Kidney (tissue), 22 donors: ENCODE measurements at places on chromosomes 12 and 14.

DNA sequence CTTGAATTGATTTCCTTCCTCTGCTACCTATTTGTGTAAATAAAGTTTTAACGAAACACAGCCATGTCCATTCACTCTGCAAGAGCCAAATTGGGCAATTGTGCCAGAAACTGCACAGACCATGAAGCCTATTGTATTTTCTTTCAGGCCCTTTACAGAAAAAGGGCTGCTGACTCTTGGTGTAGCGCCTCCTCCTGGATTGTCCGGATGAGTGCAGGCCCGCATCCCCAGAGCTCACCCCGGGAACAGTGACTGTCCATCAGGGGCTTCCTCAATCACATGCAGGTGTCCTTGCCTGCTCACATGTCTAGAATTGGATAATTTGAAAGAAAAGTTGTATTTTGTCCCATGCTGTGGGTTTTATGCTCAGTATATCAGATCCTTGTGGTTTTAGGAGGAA is 1282.2 kb downstream of the AACS start:
- no peak for DNase-seq
- no peak overlapping the region for H3K27ac ChIP-seq
- no peaks in the 10 kb centered on the region for H3K36me3 ChIP-seq
- no peak overlapping the region for H3K4me3 ChIP-seq
- no peaks in the 10 kb centered on the region for H3K4me1 ChIP-seq
- H3K27me3 ChIP-seq, result no peaks in the 10 kb centered on the region

GRCh38 chr14:75625034-75625433 is 35.6 kb downstream of the ERG28 start:
- peaks cover 6% of the 10 kb centered on the region for H3K4me1 ChIP-seq
- DNase-seq, result no peak
- no peak overlapping the region for H3K4me3 ChIP-seq
- H3K27me3 ChIP-seq, result no peaks in the 10 kb centered on the region

DNA sequence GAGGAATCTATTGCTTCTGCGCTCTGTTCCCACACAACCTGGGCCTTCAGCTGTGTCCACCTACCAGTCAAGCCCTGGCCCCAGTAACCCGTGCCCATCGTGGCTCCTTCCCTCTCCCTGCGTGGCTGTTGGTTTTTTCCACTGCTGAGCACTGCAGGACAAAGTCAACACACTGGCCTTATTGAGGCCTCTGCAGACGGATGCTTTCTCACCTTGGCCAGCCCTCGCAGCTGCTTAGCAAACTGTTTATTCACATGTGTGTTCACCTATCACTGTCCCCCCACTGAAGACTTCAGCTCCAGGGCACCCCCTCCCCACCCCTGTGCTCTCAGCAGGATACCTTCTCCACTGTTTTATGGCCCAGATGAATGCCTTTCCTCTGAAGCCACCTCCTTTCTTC is 12.8 kb upstream of the GPX2 start:
- no peaks in the 10 kb centered on the region for H3K27me3 ChIP-seq
- peaks cover 20% of the 10 kb centered on the region for H3K4me1 ChIP-seq
- H3K27ac ChIP-seq, result no peak overlapping the region
- no peak for DNase-seq
- H3K36me3 ChIP-seq, result peaks cover 5% of the 10 kb centered on the region

- H3K36me3 ChIP-seq, result no peaks in the 10 kb centered on the region
- no peak for DNase-seq
- H3K4me1 ChIP-seq, result peaks cover 9% of the 10 kb centered on the region
- H3K27ac ChIP-seq, result no peak overlapping the region
- H3K4me3 ChIP-seq, result no peak overlapping the region
Measured at GRCh38 chr14:74548881-74549280, 55.3 kb downstream of the ISCA2 start.

- no peaks in the 10 kb centered on the region for H3K27me3 ChIP-seq
- H3K4me1 ChIP-seq, result no peaks in the 10 kb centered on the region
- H3K36me3 ChIP-seq, result no peaks in the 10 kb centered on the region
- peak; percentile 51 for DNase-seq
- no peak overlapping the region for H3K27ac ChIP-seq
Measured at GRCh38 chr14:29905543-29905942, 22.1 kb downstream of the PRKD1 start.

GRCh38 chr12:97639702-97640101 is 177.1 kb downstream of the RMST start:
- H3K4me3 ChIP-seq, result no peak overlapping the region
- H3K27ac ChIP-seq, result no peak overlapping the region
- H3K4me1 ChIP-seq, result no peaks in the 10 kb centered on the region
- DNase-seq, result peak; percentile 12
- no peaks in the 10 kb centered on the region for H3K27me3 ChIP-seq

- no peak overlapping the region for H3K4me3 ChIP-seq
- no peaks in the 10 kb centered on the region for H3K4me1 ChIP-seq
- no peak for DNase-seq
Measured at GRCh38 chr12:54421175-54421878, 2.3 kb upstream of the ITGA5 start.

- H3K4me3 ChIP-seq, result no peak overlapping the region
- DNase-seq, result no peak
- no peak overlapping the region for H3K27ac ChIP-seq
- peaks cover 11% of the 10 kb centered on the region for H3K36me3 ChIP-seq
Measured at GRCh38 chr12:27304856-27305255, 27.8 kb upstream of the BMAL2 start.

GRCh38 chr12:124910561-124911478 is 3.6 kb downstream of the UBC start:
- H3K4me1 ChIP-seq, result peaks cover 22% of the 10 kb centered on the region
- peak overlapping the region; percentile 53 for H3K4me3 ChIP-seq
- H3K27me3 ChIP-seq, result no peaks in the 10 kb centered on the region
- no peak for DNase-seq
- peaks cover 12% of the 10 kb centered on the region for H3K36me3 ChIP-seq

DNA sequence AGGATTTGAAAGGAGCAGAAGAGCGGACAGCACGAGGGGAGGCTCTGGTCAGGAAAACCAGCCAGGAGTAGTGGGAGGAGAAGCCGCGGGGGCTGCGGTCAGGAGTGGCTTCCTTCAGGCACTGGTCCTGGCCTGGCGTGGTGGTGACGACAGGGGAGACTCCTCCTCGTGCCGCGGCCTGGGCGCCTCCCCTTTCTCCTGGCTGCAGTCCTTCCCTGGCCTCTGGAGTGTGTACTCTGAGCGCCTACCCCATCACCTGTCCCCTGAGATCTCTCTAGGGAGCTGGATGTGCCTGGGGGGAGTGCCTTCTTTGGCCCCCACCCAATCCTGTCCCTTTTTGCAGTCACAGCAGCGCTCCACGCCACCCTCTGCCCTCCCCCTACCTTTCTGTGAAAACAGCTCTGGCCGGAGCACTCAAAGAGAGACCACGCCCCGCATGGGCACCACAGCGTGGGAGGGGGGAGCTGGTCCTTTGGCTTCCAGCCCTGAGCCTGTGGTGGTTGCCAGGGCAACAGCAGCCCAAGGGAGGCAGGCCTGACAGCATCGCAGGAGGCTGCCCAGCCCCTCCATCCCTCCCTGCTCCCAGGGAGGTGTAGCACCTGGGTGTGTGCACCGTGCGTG is 125.9 kb downstream of the CALM1 start:
- H3K4me3 ChIP-seq, result no peak overlapping the region
- no peaks in the 10 kb centered on the region for H3K36me3 ChIP-seq
- peak; percentile 82 for DNase-seq
- no peaks in the 10 kb centered on the region for H3K4me1 ChIP-seq
- no peaks in the 10 kb centered on the region for H3K27me3 ChIP-seq

GRCh38 chr14:103393676-103394626 is 8.7 kb downstream of the MARK3 start:
- no peak for DNase-seq
- H3K27me3 ChIP-seq, result no peaks in the 10 kb centered on the region
- peaks cover 14% of the 10 kb centered on the region for H3K4me1 ChIP-seq
- H3K36me3 ChIP-seq, result no peaks in the 10 kb centered on the region
- H3K27ac ChIP-seq, result peak overlapping the region; percentile 9

- H3K4me1 ChIP-seq, result no peaks in the 10 kb centered on the region
- no peak overlapping the region for H3K4me3 ChIP-seq
- no peaks in the 10 kb centered on the region for H3K27me3 ChIP-seq
- no peaks in the 10 kb centered on the region for H3K36me3 ChIP-seq
Measured at GRCh38 chr12:77777274-77777673, 53.4 kb upstream of the NAV3 start.

GRCh38 chr14:97491697-97492096 is 694.5 kb downstream of the VRK1 start:
- H3K4me1 ChIP-seq, result no peaks in the 10 kb centered on the region
- H3K27me3 ChIP-seq, result no peaks in the 10 kb centered on the region
- H3K27ac ChIP-seq, result no peak overlapping the region
- DNase-seq, result no peak
- H3K36me3 ChIP-seq, result no peaks in the 10 kb centered on the region
- no peak overlapping the region for H3K4me3 ChIP-seq

- no peak overlapping the region for H3K4me3 ChIP-seq
- H3K27me3 ChIP-seq, result no peaks in the 10 kb centered on the region
- no peaks in the 10 kb centered on the region for H3K4me1 ChIP-seq
- peaks cover 24% of the 10 kb centered on the region for H3K36me3 ChIP-seq
Measured at GRCh38 chr12:110373425-110373824, 30.1 kb downstream of the ANAPC7 start.

DNA sequence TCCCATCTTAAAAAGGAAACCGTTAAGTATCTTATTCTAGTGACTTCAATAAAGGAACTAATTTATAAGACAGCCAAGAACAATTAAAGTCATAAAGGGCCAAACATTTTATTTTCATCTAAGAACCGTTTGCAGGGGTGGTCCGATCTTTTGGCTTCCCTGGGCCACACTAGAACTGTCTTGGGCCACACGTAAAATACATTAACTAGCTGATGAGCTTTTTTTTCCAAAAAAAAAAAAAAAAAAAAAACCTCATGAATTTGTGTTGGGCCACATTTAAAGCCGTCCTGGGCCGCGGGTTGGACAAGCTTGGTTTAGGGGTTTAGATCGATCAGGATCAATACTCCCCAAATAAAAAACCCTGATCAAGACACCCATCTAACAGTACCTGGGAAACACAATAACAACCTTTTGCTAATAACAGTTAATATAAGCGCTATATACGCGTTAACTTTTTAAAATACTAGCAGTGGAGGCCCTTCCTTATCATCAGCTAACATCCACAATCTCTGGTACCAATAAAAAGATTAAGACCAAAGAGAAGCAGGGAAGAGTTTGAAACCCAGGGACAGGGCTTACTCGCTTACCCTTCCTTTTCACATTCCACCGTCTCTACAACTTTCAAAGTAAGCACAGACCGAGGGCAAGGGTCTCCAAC is 1.1 kb downstream of the NAP1L1 start:
- no peaks in the 10 kb centered on the region for H3K27me3 ChIP-seq
- DNase-seq, result no peak
- H3K27ac ChIP-seq, result peak overlapping the region; percentile 97
- no peaks in the 10 kb centered on the region for H3K4me1 ChIP-seq

- no peaks in the 10 kb centered on the region for H3K27me3 ChIP-seq
- no peaks in the 10 kb centered on the region for H3K36me3 ChIP-seq
- H3K4me1 ChIP-seq, result no peaks in the 10 kb centered on the region
- DNase-seq, result no peak
- no peak overlapping the region for H3K4me3 ChIP-seq
Measured at GRCh38 chr12:30739020-30739419, 15.7 kb downstream of the CAPRIN2 start.

DNA sequence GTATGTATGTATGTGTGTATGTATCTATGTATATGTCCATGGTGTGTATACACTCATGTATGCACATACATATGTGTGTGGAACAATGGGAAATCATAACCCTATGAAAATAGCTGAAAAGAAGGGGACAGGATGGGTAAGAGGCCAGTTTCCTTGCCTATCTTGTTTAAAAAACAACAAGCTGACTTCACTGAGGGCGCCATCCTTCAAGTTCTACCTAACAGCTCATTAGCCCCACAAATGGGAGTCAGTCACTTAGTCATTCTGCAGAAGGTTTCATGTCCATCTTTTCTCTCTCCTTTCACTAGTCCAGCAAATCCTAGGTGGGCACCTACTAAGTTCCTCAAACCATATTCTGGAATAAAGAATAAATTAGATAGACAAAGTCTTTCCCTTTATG is 14.7 kb downstream of the STON2 start:
- no peak for DNase-seq
- H3K4me1 ChIP-seq, result peaks cover 23% of the 10 kb centered on the region
- no peaks in the 10 kb centered on the region for H3K27me3 ChIP-seq
- H3K4me3 ChIP-seq, result no peak overlapping the region
- no peaks in the 10 kb centered on the region for H3K36me3 ChIP-seq

GRCh38 chr12:78531831-78532458 is 332.6 kb upstream of the SYT1 start:
- H3K36me3 ChIP-seq, result no peaks in the 10 kb centered on the region
- no peaks in the 10 kb centered on the region for H3K27me3 ChIP-seq
- H3K27ac ChIP-seq, result no peak overlapping the region
- no peak overlapping the region for H3K4me3 ChIP-seq

DNA sequence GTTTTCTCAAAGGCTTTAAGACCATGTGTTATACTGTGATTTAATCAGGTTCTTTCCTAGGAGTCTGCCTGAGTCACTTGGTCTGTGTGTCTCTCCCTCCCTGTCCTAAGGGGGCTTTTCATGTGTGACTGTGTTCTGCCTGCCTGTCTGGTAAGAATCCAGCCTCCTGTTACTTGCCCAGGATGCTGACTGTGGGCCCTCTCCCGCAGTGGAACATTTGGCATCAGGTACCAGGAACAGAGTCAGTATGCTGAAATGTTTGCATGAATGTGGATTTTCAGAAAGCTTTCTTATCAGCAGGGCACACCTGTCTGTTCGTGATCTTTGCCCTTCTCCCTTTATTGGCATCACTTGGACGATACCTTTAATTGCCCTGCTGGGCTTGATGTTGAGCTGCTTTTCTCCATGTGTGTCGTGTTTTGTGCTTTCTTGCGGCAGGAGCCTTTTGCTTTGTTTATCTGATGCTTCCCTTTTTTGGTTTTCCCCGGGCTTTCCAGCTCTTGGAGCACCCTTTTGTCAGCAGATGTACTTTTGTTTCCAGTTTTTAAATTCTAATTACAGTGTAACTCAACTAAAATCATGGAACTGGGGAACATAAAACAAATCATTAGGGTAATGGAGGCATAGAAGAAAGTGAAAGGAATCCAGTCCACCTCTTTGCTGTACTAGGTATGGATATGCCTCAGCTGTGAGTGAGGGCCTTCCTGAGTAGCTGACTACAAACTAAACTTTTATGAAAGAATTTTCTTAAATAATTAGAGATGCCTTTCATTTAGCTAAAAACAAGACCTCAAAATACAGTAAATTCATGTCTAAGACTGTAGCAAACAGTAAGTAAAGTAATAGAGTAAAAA is 72.5 kb downstream of the TRAF3 start:
- H3K27me3 ChIP-seq, result no peaks in the 10 kb centered on the region
- no peak for DNase-seq
- no peak overlapping the region for H3K27ac ChIP-seq

DNA sequence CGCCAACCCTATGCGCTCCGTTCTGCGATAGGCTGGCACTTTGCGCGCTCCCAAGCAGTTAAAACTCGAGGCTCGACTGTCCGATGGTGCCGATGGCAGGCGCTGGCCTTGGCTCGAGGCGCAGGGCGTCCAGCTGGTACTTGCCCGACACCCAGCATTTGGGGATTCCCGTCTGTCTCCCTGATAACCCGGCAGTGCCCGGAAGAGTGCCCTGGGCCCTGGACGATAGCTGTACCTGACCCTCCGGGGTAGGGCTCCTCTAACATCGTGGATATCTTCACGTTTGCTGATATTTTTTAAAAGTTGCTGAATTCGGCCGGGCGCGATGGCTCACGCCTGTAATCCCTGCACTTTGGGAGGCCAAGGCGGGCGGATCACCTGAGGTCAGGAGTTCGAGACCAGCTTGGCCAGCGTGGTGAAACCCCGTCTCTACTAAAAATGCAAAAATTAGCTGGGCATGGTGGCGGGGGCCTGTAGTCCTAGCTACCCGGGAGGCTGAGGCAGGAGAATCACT is 908 bp upstream of the WIF1 start:
- no peaks in the 10 kb centered on the region for H3K4me1 ChIP-seq
- H3K27ac ChIP-seq, result no peak overlapping the region
- H3K36me3 ChIP-seq, result no peaks in the 10 kb centered on the region
